Inflammatory macrophage treated with lipopolysaccharide for 1 hour (primary cell): ENCODE measurements at places on chromosomes 11 and 22.

GRCh38 chr11:116353589-116353988 is 419.2 kb downstream of the BUD13 start:
- no peak for DNase-seq

GRCh38 chr11:11070976-11071375 is 213.1 kb upstream of the ZBED5 start:
- no peak for DNase-seq

GRCh38 chr11:26478710-26479109 is 93.4 kb downstream of the MUC15 start:
- DNase-seq: no peak

DNA sequence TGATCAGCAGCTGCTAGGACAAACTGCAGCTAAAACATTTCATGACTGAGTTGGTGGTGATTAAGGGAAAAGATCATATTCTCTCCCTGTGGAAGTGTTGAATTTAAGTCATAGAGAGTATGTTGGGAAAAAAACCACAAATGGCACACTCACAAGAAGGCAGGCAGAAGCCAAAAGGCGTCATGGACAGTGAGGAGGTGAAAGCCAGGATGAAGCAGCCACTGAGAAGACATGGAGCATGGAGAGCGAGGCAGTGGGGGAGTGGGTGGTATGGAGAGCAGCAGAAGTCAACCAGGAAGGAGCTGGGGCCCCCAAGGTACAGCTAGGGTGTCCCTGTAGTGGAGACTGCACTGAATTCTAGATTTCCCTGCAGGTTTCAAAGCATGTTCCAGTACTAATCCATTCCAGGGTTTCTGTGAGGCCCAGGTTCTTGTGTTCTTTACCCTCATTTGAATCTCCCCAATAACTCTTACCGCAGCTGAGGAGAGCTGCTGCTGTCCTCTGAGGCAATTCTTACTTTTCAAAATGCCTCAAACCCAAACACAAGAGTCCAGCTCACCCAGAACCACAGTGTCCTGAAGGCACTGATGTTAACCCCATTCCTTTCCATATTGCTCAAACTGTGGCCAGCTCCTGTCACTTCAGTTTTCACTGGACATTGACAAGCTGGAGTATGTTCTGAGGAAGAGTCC is 191.8 kb upstream of the E2F8 start:
- DNase-seq: no peak

DNA sequence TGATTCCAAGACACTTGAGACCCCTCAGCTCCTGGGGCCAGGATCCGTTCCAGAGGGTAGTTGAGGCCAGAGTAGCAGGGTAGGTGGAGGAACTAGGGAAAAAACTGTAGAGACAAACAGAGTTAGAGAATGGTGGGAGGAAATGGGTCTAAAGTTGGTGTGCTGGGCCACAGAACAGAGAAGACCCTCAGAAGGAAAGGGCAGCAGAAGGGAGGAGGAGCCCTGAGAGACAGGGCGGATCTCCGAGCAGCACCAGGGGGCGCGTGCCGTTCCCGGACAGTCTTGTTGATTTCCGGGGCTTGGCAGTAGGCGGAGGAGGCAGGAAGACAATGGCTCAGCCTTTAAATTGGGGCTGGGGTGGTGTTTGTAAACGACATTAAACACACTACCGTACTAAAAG is 2.4 kb upstream of the CECR2 start:
- peak; percentile 25 for DNase-seq

- DNase-seq: no peak
These were observed 11.7 kb upstream of the COMT start for GRCh38 chr22:19929586-19930550.

GRCh38 chr11:104853276-104853675 is 45.0 kb downstream of the CASP12 start:
- no peak for DNase-seq

GRCh38 chr11:78647266-78647915 is 72.7 kb upstream of the NARS2 start:
- DNase-seq: no peak

DNA sequence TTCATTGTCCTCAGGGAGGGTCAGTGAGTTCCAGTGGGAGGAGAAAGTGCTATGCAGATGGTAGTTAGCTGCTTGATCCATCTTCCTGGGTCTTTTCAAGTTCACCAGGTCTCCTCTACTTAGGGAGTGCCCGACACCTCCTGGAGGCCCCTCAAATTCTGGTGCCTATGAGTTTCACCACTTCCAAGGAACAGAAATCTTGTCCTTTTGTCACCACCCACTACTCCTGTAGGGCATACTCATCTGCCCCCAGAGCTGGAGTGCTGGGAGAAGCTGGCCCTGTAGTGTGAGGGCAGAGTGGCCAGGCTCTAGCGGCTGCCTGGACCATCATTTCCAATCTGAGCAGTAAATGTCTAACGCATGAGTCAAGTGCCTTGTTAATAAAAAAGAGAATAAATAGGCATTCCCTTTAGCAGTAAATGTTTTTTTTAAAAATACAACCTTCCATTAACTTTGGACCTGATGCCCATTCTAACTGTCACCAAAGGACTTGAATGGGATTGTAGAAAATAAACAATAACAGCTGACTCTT is 12.5 kb downstream of the IRAG1 start:
- DNase-seq: no peak

DNA sequence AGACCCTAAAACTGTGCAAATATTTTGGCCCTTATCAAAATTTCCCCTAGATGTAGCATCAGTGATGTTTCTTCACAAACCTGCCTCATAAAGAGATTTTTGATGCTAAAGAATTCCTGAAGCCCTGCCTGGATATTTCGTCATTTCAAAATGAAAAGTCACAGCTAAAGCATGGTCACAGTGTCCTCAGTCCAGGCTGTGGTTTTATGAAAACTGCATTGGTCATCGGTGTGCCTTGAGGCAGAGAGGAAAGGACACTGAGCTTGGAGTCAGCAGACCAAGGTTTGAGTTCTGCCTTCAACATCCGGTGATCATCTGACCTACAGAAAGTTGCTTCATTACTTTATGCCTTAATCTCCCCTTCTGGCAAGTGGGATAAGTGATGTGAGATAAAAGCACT is 34.8 kb upstream of the ALKBH3 start:
- DNase-seq: no peak

GRCh38 chr22:27467711-27468110 is 333.8 kb downstream of the MN1 start:
- no peak for DNase-seq

DNA sequence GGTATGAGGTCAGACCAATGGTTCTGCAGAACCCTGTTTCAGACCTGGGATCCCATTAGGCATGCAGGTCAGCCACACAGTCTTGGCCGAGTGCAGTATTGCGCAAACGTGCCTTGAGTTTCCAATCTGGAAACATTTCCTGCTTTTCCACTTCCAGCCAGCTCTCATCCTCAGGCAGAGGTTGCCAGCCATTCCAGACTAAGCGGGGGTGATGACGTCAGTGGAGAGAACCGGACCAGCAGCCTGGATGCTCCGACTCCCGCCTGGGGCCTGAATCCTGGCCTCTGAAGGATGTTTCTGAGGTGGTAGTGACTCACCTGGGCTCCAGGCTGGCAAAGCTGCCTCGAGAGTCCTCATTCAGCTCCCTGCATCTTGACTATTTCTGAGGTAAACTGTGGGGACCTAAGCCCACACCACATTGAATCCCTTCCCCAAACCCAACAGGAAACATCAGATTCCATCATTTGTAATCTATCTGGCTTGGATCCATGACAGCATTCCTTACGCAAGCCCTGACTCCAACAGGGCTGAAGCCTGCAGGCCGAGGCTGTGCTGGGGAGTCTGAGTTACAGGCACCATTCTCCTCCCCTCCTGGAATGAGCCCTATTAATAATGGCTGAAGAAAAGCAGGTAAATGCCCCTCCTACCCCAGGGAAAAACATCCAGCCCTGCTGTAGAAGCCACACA is 83.0 kb downstream of the ABTB2 start:
- DNase-seq: no peak

GRCh38 chr11:69974528-69974927 is 103.6 kb upstream of the ANO1 start:
- DNase-seq: no peak

DNA sequence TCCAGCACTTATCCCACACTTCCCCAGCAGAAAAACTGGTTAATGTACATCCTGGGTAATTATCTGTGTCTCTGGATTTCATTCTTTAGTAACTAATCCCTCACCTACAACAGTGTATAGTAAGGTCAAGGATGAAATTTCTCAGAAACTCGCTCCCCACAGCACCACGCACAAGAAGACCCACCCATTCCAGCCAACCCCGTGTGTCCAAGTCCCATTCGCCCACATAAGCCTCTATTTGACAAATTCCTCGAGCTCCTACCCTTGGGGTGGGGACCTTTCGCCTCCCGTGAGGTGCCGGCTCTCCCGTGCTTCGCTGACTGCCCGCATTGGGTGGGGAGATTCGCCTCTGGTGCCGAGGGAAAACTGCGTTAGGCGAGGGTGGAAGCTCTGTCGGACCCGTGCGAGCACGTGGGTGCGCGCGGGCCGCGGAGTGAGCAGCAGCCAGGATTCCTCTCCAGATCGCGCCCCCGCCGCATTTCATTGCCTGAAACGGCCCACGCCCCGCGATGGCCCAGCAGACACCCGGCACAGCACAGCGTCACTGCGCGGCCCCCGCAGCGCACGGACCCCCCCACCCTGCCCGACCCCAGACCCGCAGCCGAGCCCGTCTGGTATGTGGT is 866 bp downstream of the EXPH5 start:
- no peak for DNase-seq

GRCh38 chr11:16265022-16265421 is 91.3 kb downstream of the SOX6 start:
- DNase-seq: no peak

DNA sequence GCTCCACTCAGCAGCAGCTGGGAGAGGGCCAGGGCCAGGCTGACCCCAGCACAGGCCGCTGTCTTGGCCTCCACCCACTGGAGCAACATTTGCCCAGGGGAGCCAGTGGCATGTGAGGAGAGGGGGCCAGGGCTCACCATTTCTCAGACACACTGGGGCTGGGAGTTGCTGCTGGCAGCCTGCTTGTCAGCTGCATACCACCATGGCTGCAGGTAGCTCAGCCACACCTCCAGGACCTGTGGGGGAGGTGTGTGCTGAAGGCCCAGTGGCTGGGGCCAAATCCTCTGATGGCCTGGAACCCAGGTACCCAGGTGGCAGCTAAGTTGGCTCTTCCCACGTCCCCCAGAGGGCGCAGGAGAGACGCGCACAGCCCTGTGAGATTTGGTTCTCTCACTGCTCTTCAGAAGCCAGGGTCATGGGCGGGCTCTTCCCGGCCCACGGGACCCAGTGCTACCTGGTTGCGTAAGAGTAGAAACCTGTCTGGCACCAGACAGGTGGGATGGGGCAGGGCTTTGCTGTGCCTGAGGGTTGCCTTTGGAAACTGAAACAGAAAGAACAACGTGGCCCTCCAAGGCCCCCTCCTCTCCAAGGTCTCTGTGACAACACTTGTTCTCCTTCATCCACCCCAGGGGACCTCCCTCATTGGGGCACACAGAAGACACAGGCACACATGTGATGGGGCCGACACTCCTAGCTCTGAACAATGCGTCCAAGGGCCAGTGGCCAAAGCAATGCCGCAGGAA is 98.8 kb downstream of the MED15 start:
- peak; percentile 55 for DNase-seq

DNA sequence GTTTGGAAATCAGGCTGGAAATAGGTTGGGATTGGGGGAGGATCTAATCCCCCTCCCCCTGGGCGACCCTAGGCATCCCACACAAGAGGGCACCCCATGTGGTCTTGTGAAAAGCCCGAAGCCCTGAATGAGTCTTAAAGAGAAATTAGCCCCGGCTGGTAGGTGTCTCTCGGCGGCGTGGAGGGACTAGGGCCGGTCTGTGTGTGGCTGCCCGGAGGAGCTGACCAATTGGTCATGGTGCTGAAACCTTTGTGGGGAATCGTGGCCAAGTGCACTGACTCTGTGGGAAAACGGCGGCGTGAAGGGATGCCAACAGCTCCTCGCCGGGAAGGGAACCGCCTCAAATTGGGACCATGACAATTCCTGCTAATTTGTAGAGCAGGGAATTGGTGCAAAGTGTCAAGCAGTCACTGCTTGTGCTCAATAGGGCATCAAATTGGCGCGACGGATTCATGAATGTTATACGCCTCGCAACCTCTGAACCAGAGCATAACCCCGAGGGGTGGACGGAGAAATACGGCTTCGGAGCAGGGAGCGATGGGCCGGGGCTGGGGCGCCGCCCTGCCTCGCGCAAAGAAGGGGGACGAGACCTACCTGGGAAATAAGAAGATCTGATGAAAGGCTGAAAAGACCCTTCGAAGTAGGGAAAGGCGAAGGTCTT is 1.5 kb downstream of the DBX1 start:
- DNase-seq: peak; percentile 11

GRCh38 chr11:123597859-123598258 is 56.6 kb downstream of the SCN3B start:
- DNase-seq: no peak

DNA sequence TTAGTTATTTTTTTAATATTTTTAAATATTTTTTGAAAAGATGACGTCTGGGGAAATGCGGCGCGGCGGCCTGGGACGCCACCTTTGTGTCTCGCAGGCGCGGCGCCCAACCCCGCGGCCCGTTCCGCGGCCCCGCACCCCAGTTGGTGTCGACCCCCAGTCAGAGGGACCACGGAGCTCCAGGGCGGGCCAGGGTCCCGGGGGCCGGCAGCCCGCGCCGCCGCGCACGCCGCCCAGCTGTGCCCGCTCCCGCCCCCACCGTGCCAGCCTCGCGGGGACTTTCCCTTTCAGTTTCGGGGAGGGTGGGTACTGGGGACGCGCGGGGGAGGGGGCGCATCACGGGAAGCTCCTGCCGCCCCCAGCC is 1.6 kb downstream of the CCND1 start:
- no peak for DNase-seq

- DNase-seq: no peak
These were observed 29.0 kb downstream of the TXN2 start for GRCh38 chr22:36452250-36452977.

GRCh38 chr11:84430661-84431060 is 1144.5 kb upstream of the CCDC90B start:
- DNase-seq: no peak

GRCh38 chr11:5536482-5536881 is 11.9 kb downstream of the OR52H1 start:
- no peak for DNase-seq

DNA sequence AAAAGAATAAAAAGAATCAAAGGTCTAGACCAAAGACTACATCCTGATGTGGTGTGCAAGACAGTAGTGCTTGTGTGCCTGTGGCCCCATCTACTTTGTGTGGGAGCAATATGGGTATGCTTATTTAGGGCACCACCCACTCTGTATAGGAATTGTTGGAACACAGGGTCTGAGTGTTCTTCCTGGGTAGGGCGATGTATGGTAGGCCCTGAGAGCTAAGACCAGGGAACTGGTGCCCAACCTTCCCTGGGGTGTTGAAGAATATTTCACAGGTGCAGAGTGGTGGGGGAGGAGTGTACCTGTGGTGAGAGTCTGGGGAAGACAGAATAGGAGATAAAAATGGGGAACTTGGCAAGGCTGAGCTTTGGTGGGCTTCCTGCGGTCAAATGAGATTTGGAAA is 41.9 kb downstream of the MICAL2 start:
- no peak for DNase-seq

- DNase-seq: no peak
These were observed 1.1 kb downstream of the ZBTB44 start for GRCh38 chr11:130313383-130314183.

GRCh38 chr11:66183494-66184048 is 84.9 kb upstream of the RAB1B start:
- DNase-seq: no peak

- DNase-seq: no peak
These were observed 1.0 kb downstream of the RIC3 start for GRCh38 chr11:8167796-8168195.

- no peak for DNase-seq
These were observed 14.5 kb downstream of the KCNC1 start for GRCh38 chr11:17748761-17749721.
